Fibroblast of lung (primary cell): ENCODE measurements at places on chromosomes 16 and 17. TPM values are rescaled to one million over a fixed set of nuclear protein-coding genes. Genes with fewer than 3 reads are reported as not detected.

GRCh38 chr16:49349446-49350168 lies 24.0 kb upstream of the C16orf78 start:
- H3K4me1 ChIP-seq = no peaks in the 10 kb centered on the region
- H3K36me3 ChIP-seq = no peaks in the 10 kb centered on the region
- H3K4me3 ChIP-seq = no peak overlapping the region
- no peaks in the 10 kb centered on the region for H3K27me3 ChIP-seq
- no peak for DNase-seq

DNA sequence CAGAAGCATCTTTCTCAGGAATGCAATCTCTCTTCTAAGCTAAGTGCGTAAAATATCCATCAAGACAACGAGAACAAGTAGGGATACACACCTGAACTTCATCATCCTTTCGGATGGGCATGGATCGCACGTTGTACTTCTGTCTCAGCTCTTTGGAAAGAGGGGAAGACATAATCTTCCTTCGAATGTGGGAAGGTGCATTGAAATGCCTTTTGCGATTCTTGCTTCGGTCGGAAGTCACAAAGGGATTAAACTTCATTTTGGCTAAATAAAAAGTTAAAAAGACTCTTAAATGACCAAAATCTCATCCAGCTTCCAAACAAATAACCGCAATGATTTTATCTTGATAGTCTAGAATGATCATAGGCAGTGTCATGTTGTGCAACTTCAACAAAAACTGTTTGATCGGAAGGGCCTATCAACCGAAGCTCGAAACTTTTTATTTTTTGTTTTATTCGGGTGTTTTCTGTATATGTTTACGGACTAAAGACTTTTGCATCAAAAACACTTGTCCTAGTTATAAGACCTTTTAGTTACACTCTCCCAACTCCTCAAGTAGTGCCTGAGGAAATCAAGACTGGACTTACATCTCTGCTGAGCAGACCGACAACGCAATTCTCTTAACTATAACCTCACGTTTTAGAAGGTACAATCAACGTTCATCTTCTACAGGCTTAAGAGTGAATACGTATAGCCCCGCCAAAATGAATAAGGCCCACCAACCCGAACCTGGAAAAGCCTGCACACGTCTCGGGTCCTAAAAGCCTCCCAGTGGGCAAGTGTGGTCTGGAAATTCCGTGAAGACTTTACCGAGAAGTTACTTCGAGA lies 727 bp downstream of the RPL26 start:
- DNase-seq = no peak
- H3K27ac ChIP-seq = peak overlapping the region; percentile 74

DNA sequence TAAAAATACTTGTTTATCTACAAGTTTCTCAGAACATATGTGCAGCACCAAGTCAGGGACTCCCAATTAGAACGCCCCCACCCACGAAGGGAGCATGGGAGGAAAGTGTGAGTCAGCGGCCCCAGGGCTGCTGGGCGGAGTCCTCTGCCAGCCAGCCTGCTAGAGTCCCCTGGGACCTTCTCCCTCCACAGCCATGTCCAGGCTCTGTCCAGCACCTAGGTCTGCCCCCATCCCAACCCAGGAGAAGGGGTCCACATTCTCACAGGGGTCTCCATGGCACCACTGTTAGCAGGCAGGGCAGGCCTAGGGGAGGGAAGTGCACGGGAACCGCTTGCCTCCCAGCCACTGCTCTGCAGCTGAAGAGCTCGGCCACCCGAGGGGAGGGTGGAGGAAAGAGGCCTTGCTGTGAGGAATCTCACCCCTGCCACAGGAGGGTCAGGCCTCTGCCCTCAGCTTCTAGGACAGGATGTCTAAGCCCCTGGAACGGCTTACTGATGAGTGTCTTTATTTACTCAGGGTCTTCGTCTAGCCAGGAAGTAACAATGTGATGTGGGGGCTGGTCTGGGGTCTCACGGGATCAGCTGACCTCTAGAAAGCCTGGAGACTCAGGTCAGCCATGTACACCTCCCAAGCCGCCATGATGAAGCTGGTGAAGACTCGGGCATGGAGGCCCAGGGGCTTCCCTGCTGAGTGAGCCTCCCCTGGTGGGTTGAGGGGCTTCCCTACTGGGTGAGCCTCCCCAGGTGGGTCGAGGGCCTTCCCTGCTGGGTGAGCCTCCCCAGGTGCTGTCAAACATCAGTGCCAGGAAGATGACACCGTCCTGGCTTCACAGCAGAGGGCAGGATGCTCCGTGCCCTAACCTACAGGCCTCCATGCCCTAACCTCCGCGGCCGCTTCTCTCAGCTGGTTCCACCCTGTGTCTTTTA lies 190.3 kb downstream of the RBFOX3 start:
- no peaks in the 10 kb centered on the region for H3K36me3 ChIP-seq
- no peaks in the 10 kb centered on the region for H3K4me1 ChIP-seq
- no peaks in the 10 kb centered on the region for H3K27me3 ChIP-seq
- H3K4me3 ChIP-seq = no peak overlapping the region
- DNase-seq = peak; percentile 20

GRCh38 chr16:57666353-57667047 lies 1.6 kb upstream of the ADGRG3 start:
- H3K4me1 ChIP-seq = no peaks in the 10 kb centered on the region
- no peak for DNase-seq
- no peak overlapping the region for H3K27ac ChIP-seq
- H3K27me3 ChIP-seq = peaks cover 6% of the 10 kb centered on the region
- H3K4me3 ChIP-seq = no peak overlapping the region

DNA sequence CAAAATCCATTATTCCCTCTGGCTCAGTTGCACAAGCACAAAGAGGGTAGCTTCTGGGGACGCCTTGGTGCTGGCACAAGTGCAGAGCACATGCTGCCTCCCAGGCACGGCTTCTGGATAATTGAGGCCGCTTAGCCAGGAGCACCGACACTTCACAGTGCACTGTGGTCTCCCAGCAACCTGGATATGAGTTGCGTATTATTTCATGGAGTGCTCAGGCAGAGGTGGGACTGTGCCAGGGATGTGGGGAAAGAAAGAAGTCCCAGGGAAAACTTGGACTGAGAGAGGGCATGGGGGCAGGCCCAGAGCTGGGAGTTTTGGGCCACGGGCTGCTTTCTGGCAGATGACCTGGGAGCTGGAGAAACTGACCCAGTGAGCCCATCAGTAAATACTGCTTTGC lies 37.5 kb downstream of the MPRIP start:
- H3K27ac ChIP-seq = no peak overlapping the region
- DNase-seq = no peak
- no peak overlapping the region for H3K4me3 ChIP-seq
- no peaks in the 10 kb centered on the region for H3K27me3 ChIP-seq

- peak; percentile 69 for DNase-seq
- no peak overlapping the region for H3K4me3 ChIP-seq
- no peak overlapping the region for H3K27ac ChIP-seq
- peaks cover 22% of the 10 kb centered on the region for H3K36me3 ChIP-seq
- H3K4me1 ChIP-seq = peaks cover 8% of the 10 kb centered on the region
- no peaks in the 10 kb centered on the region for H3K27me3 ChIP-seq
Observed at GRCh38 chr16:57042157-57043111, 49.9 kb upstream of the CPNE2 start.

DNA sequence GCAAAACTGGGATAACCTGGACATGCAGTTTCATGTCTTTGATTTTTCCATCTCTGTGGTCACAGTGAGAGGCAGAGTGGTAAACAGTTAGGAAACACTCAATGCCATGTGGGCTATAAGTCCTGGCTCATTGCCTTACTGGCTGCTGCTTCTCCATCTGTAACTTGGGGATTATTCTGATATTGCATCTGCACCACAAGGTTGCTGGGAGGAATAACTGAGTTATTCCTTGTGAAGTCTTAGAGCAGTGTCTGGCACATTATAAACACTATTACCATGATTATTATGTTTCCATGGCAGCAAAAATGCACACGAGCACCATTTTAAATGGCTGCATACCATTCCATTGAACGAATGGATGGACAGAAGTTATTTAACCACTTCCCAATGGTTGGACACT lies 111.7 kb upstream of the CDH5 start:
- H3K27ac ChIP-seq = no peak overlapping the region
- peaks cover 5% of the 10 kb centered on the region for H3K4me1 ChIP-seq
- peak; percentile 67 for DNase-seq
- no peak overlapping the region for H3K4me3 ChIP-seq
- no peaks in the 10 kb centered on the region for H3K36me3 ChIP-seq
- no peaks in the 10 kb centered on the region for H3K27me3 ChIP-seq

GRCh38 chr16:76511203-76511602 lies 234.0 kb downstream of the CNTNAP4 start:
- DNase-seq = no peak
- H3K4me3 ChIP-seq = no peak overlapping the region
- H3K27ac ChIP-seq = no peak overlapping the region
- no peaks in the 10 kb centered on the region for H3K27me3 ChIP-seq
- no peaks in the 10 kb centered on the region for H3K36me3 ChIP-seq

GRCh38 chr17:2710803-2711607 lies 559 bp downstream of the CLUH start:
- H3K27me3 ChIP-seq = no peaks in the 10 kb centered on the region
- no peaks in the 10 kb centered on the region for H3K36me3 ChIP-seq
- DNase-seq = no peak
- peak overlapping the region; percentile 56 for H3K27ac ChIP-seq

RGS11 gene
- 3.1 and 6.3 TPM in 2 replicates for total RNA-seq

DNA sequence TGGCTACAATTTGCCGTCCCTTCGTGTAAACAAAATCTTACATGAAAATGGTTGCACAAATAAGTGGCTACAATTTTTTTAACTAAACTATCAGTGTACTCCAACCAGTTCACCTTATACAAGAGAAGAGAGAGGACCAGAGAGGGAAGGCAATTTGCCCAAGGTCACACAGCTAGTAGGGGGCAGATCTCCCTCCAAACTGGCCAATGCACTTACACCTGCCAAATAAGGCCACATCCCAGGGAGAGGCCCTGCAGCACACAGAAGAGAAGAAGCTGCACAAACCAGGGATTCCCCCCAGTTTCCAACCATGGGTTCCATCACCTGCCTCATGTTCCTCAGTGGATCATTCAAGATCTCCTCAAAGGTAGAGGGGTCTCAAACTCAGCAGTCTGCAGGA lies 349.9 kb downstream of the SOX9 start:
- H3K36me3 ChIP-seq = no peaks in the 10 kb centered on the region
- DNase-seq = no peak
- no peak overlapping the region for H3K27ac ChIP-seq
